Neural crest cell (in vitro differentiated cells): ENCODE measurements at places on chromosomes 5 and 9.
A peak's percentile ranks its signal among the peaks of the same experiment; 100 is the strongest.

GRCh38 chr9:133954862-133955529, 37.1 kb downstream of the VAV2 start:
- no peak for DNase-seq

GRCh38 chr5:80324912-80325311, 5.1 kb downstream of the SPZ1 start:
- no peak for DNase-seq

- DNase-seq, result no peak
Observed at GRCh38 chr5:156475182-156476157, 148.5 kb downstream of the SGCD start.

DNA sequence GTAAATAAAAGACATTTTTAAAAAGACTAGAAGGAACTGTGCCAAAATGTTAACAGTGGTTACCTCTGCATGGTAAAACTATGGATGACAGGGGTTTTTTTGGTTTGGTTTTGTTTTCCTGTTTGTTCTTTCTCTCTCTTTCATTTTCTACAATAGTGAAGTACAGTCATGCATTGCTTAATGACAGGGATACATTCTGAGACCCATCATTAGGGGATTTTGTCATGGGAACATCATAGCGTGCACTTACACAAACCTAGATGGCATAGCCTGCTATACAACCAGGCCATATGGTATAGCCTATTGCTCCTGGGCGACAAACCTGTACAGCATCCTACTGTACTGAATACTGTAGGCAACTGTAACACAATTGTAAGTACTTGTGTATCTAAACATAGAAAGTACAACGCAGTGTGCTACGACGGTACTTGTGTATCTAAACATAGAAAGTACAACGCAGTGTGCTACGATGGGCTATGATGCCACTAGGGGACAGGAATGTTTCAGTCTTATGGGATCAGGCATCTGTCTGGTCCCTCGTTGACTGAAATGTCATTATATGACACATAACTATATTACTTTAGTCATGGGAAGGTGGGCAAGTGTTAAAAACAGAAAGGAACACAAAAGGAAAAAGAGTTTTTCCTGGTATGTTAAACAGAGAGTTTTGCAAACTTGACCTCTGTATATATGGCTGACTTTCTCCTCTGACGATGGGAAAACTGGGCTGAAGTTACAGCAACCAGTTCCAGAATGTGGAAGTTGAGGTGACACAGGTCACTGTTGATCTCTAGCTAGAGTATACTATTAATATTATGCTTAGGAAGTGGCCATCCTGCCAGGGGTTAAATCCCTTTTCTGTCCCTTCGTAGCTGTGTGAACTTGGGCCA, 7.4 kb upstream of the ADAM19 start:
- no peak for DNase-seq

DNA sequence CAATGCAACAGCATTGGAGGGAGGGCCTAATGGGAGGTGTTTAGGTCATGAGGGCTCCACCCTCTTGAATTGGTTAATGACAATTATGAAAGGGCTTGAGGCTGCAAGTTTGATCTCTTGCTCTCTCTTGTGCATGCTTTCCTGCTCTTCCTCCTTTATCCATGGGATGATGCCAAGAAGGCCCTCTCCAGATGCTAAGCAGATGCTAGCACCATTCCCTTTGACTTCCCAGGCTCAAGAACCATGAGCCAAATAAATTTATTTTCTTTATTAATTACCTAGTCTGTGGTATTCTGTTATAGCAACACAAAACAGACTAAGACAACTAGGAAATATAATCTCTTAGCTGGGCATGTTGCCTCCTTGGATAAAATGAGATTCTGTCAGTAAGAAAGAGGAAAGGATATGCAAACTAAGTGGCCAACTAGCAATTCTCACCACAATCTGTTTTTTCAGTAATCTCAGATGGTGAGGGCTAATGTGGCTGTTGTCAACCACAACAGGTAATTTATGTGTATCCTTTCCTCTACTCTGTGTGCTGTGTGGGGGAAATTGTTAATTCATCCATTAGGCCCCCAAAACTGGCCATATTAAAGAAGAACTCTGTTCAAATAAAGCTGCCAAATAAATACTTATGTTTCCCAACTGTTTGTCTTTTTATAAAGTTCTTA, 269.1 kb upstream of the CD180 start:
- DNase-seq, result no peak

- no peak for DNase-seq
Observed at GRCh38 chr5:124913329-124913653, 166.9 kb upstream of the ZNF608 start.

DNA sequence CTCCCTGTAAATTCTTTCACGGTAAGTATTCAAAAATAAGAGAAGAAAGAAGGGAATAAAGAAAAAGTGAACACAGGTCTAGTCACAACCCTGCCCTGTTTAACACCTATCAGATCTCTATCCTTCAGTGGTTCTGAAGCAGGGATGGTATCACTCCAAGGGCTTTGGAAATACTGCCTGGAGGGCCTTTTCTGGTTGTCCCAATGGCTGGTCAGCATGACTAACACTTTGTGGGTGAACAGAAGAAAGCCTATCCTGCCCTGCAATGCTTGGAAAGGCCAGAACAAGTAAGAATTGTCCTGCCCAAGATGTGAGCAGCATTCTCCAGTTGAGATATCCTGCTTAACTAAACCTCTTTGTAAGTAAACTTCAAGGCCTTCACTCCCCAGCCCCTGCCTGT, 124.9 kb downstream of the TMEM167A start:
- DNase-seq, result no peak

DNA sequence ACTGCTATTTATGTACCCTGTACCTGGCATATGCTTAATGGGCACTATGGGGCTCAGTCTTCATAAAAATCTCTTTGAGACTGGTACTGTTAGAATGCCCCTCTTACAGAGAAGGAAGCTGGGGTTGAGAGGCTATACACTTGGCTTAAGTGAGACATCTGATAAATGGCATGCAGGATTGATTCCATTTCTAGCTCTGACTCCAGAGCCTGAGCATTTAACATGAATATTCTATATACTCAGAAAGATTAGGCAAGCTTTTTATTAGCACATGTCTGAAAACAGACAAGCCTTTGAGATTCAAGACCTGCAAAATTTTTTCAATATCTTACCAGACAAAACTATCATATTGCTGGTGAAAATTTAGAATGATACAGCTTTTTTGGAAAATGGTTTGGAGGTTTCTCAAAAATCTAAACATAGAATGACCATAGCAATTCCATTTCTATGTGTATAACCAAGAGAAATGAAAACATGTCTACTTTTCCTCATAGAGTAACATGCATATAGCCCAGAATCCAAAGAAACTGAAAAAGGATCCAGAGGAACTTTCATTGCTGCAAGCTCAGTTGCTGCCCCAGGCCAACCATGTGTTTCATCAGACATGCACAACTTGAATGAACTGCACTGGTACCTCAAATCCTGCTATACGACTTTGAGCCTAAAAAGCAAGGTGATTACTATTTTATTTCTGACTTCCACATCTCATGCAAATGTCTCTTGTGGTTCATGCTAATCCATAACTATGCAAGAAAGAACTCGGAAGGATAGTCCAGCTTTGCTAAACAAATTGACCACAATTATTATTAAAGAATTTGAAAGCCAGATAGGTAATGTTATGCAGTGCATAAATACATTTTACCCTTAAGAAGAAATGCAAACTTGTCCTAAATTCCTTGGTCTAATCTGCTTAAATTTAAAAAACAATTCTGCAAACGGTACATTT, 389.0 kb upstream of the GRIA1 start:
- no peak for DNase-seq

DNA sequence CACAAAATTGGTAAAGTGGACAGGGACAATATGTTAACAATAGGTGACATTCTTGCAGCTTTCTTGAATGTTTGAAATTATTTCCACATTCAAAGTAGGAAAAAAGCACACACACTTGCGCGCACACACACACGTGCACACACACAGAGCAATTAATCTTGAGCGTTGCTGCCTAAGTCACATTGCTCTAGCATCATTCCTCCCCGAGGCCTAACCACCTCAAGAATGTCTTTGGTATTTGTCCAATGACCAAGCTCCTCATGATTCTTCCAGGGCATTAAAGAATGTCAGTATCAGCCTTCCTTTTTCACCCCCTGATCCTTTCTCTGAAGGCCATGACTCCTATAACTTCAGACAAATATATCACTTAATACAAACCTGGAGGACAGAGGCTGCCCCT, 198.1 kb downstream of the NPR3 start:
- DNase-seq, result no peak

DNA sequence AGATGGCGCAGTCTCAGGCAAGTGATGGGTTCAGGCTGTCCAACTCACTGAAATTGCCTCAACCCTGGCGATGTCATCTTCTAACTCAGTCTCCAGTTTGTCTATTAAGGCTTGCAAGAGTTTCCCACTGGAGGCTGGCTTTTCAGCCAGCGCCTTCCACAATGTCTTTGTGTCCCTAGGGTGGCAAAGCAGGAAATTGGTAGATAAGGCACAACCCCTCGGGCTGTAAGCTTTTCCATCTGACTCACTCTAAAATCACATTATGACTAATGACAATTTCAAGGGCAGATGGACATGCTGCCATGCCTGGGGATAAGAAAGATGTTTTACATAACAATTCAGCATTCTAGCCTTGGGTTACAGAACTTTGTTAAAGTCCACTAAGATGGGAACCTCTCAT, 61.9 kb downstream of the MROH2B start:
- DNase-seq, result no peak

- DNase-seq, result no peak
Observed at GRCh38 chr5:179617930-179618329, 5.5 kb downstream of the HNRNPH1 start.

- DNase-seq, result no peak
Observed at GRCh38 chr5:51816427-51816826, 433.2 kb downstream of the ISL1 start.

DNA sequence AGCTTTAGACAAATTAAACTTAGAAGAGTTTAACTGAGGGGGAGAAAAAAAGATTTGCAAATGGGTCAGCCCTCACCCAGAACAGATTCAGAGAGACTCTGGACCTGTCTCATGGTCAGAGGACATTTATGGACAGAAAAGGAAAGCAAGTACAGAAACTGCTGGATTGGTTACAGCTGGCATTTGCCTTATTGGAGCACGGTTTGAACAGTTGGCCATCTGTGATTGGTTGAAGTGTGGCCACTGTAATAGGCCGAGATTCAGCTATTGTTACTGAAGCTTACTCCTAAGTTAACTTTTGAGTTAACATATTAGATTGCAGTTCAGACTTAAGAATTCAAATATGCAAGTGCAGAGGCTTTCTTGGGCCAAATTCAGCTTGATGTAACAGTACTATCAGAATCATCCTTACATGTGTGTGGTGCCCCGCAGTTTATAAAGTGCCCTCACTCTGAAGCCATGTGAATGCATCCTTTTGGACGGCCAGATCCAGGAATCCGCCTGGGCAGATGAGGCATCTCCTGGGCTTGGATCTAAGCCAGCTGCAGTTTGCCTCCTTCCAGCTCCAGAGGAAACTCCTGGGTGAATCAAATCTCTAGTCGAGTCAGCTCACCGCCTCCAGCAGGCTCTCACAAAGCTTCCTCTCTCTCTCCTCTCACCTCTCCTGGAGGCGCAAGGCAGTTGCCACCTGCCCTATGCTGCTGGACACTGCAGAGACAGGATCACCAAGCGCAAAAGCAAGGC, 165.2 kb downstream of the ADAMTS12 start:
- DNase-seq, result no peak

- no peak for DNase-seq
Observed at GRCh38 chr9:88628114-88628513, 93.1 kb downstream of the NXNL2 start.

GRCh38 chr9:122118343-122119165, 25.4 kb upstream of the TTLL11 start:
- DNase-seq, result no peak

DNA sequence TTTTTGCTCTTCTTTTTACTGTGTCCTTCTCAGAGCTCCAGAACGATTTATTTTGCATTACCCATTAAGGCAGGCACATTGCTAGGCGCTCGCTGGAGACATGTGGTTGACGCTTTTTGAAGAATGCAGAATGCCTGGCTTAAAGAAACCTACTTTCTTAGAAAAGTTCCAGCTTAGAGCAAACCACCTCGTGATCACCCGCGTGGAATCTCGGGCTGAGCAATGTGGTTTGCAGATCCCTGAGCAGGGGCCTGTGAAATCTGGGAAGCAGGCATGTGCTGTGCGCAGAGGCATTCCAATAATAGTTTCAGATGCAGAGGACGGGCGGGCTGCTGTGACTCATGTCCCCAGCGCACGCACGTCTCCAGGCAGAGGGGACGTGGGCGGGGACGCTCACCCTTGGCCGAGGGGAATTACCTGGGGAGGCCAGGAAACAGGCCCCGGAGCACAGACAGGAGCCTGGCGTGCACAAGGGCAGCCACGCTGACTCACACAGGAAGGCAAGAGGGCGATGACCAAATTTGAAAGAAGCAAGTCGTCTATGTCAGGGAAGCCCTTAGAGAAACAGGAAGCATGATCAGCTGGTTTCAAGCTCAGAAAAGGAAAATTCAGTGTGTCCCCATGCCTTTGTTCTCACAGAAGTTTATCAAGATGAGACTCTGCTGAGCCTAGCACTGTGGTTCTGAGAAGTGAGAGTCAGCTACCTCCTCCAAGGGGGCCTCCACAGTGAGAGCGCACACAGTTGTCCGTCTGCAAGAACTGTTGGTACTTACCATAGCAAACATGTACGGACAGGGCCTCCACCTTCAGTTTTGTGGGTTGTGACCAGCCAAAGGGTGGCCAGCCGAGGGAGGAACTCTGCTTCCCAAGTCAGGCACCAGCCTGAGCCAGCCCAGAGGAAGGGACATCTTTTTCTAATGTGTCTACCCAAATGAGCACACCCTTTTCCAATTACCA, 218.6 kb downstream of the PIK3R1 start:
- DNase-seq, result no peak

DNA sequence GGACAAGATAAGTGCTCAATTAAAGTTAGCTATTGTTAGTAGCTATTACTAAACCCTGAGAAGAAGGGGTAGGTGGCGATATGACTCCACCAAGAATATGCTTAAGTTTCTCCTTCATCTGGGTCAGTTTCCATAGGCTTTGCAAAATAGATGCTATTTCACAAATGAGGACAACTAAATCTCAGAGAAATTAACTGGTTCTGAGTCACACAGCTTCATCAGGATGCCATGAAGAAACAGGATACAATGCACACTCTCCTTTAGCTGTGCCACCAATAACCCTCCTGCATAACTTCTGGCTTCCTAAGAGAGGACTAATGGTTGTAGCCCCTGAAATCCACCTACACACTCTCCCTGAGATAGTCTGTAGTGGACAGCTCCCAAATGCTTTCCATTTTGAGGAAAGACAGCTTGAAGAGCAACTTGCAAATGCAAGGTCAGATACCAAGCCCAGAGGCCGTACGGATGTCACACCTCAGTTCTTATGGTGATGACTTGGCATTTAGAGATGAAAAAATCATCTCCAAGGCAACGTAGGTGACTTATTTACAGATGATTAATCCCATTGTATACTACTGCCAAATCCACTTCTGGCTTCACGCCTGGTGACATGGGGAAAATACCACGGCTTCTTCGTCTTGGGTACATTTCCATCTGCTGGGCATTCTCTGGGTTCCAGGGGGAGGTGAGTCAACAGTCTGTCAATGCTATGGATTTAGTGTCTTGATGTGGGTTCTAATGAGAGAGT, 251.4 kb upstream of the IL12B start:
- DNase-seq, result no peak

GRCh38 chr5:33854733-33855151, 37.0 kb downstream of the ADAMTS12 start:
- DNase-seq, result no peak

GRCh38 chr5:112419986-112420864, 1.1 kb upstream of the EPB41L4A start:
- DNase-seq, result peak; percentile 80
